Anterior cingulate cortex (tissue), 58 donors: ENCODE measurements at places on chromosomes 7 and 10.

DNA sequence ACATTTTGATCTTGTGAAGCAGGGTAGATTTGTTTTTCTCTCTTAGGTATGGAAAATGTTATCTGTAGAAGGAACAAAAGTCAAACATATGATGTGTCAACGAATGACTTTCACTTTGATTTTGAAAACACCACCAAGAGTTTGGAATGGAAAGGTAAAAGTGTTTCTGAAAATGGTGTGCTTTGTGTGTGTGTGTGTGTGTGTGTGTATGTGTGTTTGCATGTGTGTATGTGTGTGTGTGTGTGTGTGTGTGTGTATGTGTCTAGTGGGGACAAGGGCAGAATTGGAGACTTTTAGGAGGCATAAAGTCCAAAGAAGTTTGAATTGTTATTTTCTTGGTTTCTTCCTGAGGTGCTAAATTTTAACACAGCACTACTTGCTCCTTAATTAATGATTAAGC lies 115.4 kb upstream of the PRKCQ start:
- no peak for DNase-seq

DNA sequence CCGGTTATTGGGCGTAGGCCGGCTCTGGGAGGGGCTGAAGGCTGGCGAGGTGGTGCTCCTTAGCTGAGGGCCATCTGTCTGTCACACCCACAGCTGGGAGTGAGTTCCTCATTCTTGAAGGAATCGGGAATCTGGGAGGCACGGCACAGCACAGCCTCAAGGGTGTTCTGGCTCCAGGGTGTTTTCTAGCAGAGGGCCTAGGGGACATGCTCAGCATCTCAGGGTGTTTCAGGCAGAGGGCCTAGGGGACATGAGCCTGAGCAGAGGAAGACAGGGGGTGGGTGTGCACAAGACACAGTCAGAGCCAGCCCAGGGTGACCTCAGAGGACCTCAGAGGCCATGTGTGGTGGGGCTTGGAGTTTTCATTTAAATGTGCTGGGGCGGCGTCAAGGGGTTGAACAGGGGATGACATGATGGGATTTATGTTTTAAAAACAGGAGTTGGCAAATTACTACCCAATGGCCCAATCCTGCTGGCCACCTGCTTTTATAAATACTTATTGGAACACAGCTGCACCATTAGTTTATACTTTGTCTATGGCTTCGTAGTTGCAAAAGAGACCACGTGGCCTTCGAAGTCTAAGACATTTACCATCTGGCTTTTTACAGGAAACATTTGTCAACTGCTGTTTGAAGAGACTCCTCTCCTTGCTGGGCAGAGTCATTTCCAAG lies 121.6 kb downstream of the PRKAG2 start:
- DNase-seq: no peak

DNA sequence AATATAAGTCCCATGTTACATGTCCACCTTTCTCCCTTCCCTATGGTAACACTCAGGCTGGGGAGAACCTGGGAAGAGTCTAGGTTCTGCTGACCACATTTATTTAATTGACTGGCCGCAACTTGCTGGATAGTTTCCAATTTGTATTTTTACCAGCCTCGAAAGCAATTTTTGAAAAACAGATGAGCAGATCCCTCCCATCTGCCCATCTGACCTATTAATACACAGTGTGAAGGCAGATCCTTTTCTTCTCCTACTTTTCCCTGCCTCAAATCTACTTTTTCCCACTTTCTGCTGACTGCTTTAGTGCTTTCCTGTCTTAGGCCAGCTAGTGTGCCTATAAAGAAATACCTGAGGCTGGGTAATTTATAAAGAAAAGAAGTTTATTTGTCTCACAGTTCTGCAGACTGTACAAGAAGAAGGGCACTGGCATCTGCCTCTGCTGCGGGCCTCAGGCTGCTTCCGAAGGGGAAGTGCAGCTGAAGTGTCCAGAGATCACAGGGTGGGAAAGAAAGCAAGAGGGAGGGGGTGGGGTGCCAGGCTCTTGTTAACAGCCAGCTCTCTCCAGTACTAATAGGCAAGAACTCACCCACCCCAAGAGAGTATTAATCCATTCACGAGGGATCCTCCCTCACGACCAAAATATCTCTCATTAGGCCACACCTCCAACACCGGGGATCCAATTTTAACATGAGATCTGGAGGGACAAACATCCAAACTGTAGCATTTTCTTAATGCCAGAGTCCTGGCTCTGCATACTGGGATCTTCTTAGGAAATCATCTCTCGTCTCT lies 336.0 kb upstream of the IGFBP3 start:
- DNase-seq: no peak

DNA sequence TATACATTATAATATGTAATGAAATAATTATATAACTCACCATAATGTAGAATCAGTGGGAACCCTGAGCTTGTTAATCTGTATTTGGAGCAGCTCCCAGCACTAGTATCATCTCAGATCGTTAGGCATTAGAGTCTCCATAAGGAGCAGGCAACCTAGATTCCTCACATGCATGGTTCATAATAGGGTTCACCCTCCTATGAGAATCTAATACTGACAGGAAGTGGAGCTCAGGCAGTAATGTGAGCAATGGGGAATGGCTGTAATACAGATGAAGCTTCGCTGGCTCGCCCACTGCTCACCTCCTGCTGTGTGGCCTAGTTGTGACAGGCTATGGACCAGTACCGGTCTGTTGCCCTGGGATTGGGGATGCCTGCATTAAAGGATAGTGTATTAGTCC lies 49.5 kb downstream of the RSBN1L start:
- DNase-seq: no peak

DNA sequence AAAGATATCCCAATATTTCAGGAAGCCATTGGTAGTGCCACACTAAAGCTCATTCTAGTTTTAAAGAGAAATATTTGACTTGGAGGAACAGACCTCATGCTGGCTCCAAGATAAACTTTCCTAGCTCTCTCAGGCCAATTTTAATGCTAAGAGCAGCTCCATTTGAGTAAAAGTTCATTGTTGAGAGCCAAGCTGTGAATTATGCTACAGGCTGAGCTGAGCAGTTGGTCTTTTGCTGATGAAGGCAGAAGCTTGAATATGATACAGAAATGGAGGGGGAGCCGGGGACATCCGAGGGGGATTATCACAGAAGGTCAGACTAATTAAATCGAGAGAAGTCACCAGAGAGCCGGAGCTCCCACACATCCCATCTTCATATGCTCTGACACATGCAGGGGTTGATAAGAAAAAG lies 175.7 kb upstream of the AUTS2 start:
- no peak for DNase-seq

DNA sequence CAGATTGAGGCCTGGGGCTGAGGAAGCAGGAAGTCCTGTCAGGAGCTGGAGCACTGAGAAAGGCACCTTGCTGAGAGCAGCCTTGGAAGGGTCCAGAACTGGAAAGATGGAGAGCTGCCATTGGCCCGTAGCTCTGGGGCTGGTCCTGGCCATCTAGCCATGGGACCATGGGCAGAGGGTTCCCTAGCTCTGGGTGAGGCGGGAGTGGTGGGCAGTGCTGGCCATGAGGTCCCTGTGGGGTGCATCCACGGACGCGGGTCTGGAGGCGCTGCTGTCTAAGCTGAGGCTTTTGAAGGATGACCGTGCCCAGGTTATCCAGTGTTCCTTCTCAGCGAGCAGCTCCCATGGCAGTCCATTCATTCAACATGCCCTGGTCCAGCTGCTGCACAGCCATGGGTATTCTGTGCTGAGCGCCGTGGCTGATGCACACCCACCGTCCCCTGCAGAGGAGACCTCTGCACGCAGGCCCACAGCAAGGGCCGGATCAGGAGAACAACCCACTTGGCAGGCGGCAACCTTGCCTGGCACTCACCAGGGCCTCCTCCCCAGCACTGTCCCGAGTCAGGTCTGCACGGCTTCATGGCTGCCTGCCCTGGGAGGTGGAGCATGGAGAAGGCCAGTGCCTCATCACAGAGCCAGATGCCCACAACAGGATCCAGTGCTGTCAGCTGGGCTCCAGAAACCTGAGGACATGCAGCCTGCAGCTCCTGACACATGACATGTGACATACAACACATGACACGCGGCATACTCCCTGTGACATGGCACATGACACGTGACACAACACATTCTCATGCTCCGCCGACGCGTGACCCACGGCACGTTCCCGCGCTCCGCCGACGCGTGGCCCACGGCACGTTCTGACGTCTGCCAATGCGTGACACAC lies 121.9 kb downstream of the INPP5A start:
- DNase-seq: no peak

DNA sequence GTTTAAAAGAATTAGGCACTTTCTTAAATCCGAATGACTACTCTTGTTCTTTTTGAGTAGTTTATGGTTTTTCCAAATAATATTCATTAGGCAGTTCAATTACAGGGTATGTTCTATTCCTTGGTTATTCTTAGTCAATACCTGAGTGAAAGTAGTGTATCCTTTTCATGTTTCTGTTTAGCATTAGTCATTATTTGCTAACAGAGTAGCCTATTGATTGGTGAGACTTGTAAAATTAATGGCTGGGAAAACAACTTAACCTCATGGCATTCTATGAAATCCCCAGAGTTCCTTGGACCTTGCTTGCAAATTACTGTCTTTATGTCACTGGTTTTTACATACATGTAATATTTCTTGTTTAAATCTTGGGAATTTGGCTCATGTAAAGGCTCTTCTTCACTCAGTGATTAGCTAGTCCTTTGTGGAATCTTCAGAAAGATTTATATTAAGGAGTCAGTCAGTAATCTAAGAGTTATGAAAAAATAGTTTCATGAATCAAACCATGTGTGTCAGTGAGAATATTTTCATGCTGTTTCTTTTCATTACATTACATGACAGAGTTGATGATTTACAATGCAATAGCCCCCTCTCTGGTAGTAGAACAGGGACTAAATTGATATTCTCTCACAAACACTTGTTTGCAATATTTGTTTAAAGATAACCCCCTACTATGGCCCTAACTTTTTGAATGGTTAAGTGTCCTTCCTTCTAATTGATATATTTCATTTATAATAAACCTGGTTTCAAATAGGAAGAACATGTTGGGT lies 81.5 kb upstream of the LRRTM3 start:
- DNase-seq: no peak

DNA sequence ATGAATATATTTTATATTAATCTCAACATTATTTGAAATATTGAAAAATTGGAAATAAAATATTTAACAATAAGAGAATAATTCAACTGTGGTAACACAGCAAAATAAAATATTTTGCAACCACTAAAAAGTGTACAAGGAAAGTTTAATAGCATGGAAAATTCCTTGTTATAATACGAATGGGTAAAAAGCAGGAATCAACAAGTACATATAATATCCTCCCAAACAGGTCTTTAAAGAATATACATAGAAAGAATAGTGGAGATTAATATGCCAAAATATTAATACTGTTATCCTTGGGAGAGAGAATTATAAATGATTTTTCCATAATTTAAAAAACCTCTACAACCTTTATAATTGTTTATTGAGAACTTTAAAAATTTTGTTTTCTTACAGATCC lies 1.0 kb downstream of the DNAJC12 start:
- no peak for DNase-seq

- no peak for DNase-seq
These were observed 618.3 kb downstream of the LRMDA start for GRCh38 chr10:76049581-76050290.

DNA sequence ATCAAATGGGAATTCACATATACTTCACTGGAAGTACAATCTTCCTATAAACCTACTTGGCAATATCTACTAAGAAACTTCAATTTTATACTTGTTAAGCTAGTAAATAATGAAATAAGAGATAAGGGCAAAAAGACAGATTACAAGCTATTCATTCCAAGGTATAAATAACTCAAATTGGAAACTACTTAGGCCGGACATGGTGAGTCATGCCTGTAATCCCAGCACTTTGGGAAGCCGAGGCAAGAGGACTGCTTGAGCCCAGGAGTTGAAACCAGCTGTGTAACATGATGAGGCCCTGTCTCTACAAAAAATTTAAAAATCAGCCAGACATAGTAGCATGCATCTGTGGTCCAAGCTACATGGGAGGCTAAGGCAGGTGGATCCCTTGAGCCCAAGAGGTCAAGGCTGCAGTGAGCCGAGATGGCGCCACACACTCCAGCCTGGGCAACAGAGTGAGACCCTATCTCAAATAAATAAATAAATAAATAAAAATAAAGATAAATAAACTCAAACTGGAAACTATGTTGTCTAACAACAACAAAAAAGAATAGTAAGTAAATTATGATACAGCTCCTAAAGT lies 37.6 kb downstream of the ARHGAP21 start:
- DNase-seq: no peak

- DNase-seq: no peak
These were observed 526.1 kb downstream of the LRMDA start for GRCh38 chr10:75957314-75958120.
